ENCODE measurements at places on chromosomes 1 and 21.

DNA sequence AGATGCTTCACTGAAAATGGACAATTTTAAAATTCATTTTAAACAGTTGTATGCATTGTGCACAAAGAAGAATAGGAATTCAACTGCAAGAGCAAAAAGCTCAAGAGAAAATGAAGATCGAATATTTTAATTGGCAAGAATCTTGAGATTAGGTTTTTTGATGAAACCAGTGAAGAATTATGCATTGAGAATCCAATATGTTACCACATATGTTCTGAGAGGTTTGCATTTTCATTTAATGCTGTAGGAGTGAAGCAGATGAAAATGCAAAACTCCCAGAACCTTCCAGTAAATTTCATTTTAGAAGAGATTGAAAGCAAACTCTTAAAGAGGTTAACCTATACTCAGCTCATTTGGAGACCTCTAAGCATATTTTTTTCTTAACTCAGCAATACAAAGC lies 298.0 kb downstream of the OLFM3 start:
- H3K27ac ChIP-seq: no peak overlapping the region
- DNase-seq: no peak
- H3K4me3 ChIP-seq: no peak overlapping the region
- no peaks in the 10 kb centered on the region for H3K36me3 ChIP-seq
- peaks cover 6% of the 10 kb centered on the region for H3K27me3 ChIP-seq
- no peaks in the 10 kb centered on the region for H3K4me1 ChIP-seq

- no peak for DNase-seq
- peaks cover 6% of the 10 kb centered on the region for H3K36me3 ChIP-seq
- H3K27me3 ChIP-seq: peaks cover 55% of the 10 kb centered on the region
- peaks cover 13% of the 10 kb centered on the region for H3K4me1 ChIP-seq
- H3K4me3 ChIP-seq: no peak overlapping the region
Measured at GRCh38 chr1:47537966-47538365, 100.1 kb downstream of the FOXD2 start.

GRCh38 chr1:36389261-36389660 lies 3.5 kb upstream of the STK40 start:
- DNase-seq: no peak
- peaks cover 24% of the 10 kb centered on the region for H3K4me1 ChIP-seq
- H3K27me3 ChIP-seq: no peaks in the 10 kb centered on the region
- peaks cover 6% of the 10 kb centered on the region for H3K36me3 ChIP-seq
- no peak overlapping the region for H3K4me3 ChIP-seq

GRCh38 chr1:39996396-39997004 lies 41.6 kb downstream of the MFSD2A start:
- no peak for DNase-seq
- H3K4me1 ChIP-seq: peaks cover 11% of the 10 kb centered on the region
- H3K27me3 ChIP-seq: no peaks in the 10 kb centered on the region
- no peaks in the 10 kb centered on the region for H3K36me3 ChIP-seq
- H3K27ac ChIP-seq: peak overlapping the region; percentile 47

DNA sequence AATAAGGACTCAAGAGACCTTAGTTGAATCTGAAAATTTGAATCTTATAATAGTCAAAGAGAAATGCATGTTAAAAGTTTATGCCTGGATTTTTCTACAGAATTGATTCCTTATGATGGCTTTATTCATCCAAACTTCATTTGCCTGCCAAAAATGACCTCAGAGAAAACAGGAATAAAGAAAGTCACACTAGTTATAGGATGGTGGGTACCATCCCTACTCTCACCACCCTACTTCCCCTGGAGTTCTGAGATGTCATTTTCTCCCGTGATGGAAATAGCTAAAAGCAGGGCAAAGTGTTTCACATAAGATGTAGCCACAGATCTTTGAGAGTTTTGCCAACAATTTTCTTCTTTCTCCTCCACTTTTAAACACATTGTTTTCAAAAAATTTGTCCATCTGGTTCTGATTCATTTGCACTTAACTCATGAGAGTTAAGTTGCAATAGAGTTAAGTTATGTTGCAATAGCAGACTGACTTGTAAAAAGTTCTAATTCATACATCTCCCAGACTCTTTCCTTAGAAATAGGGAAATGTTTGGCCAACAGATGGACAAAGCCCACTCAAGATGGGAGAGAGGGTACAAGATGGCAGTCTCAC lies 384.6 kb downstream of the PLPP3 start:
- H3K27me3 ChIP-seq: no peaks in the 10 kb centered on the region
- DNase-seq: no peak
- H3K4me3 ChIP-seq: no peak overlapping the region
- H3K27ac ChIP-seq: no peak overlapping the region
- H3K4me1 ChIP-seq: no peaks in the 10 kb centered on the region

- no peak overlapping the region for H3K27ac ChIP-seq
- H3K4me3 ChIP-seq: no peak overlapping the region
- H3K27me3 ChIP-seq: no peaks in the 10 kb centered on the region
- peaks cover 8% of the 10 kb centered on the region for H3K36me3 ChIP-seq
Measured at GRCh38 chr1:63600248-63600647, 7.0 kb downstream of the PGM1 start.

- DNase-seq: no peak
- peak overlapping the region; percentile 93 for H3K27ac ChIP-seq
- peaks cover 35% of the 10 kb centered on the region for H3K4me1 ChIP-seq
- peak overlapping the region; percentile 90 for H3K4me3 ChIP-seq
- H3K36me3 ChIP-seq: no peaks in the 10 kb centered on the region
- H3K27me3 ChIP-seq: no peaks in the 10 kb centered on the region
Measured at GRCh38 chr1:23553231-23554126, 5.8 kb downstream of the ID3 start.

DNA sequence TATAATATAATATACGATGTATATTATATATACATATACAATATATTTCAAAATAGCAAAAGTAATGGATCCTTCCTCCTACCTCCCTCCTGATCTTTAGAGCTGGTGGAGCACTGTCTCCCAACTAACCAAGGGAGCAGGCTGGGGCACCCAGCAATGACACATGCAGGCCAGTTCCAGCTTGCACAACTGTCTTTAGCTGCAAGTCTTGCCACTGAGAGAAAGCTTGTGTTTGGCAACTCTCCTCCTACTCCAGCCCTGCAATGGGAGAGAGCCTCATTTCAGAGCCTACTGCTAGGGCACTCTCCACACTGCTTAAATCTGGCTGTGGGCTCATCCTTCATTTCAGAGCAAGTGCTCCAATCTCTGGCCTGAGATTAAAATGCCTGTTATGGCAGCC lies 469.8 kb upstream of the OLFM3 start:
- H3K4me1 ChIP-seq: no peaks in the 10 kb centered on the region
- no peaks in the 10 kb centered on the region for H3K36me3 ChIP-seq
- no peak for DNase-seq
- no peaks in the 10 kb centered on the region for H3K27me3 ChIP-seq
- no peak overlapping the region for H3K4me3 ChIP-seq

All from T-helper 17 cell (primary cell).